ENCODE measurements at places on chromosomes 12 and 14.

GRCh38 chr14:103022002-103022684 lies 35.2 kb downstream of the CDC42BPB start:
- no peak for ATAC-seq

DNA sequence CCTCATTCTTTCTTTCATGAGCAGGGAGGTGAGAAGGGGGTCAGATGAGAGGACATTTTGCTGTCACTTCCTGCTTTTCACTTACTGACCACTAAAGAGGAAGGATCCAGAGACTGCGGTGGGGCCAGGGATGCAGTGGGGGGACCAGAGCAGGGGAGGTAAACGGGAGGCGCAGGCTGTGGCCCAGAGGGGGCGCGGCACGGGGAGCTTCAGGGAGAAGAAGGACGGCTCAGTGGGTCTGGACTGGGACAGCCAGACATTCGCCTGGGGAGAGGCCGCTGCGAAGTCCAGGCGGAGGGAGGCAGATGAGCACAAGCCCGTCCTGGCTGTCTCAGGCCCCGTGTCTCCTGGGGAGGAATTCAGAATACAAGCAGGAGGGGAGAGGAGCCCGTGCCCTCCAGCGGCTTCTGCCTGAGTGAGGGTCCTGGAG lies 41.2 kb downstream of the SLC6A12 start:
- no peak for ATAC-seq

DNA sequence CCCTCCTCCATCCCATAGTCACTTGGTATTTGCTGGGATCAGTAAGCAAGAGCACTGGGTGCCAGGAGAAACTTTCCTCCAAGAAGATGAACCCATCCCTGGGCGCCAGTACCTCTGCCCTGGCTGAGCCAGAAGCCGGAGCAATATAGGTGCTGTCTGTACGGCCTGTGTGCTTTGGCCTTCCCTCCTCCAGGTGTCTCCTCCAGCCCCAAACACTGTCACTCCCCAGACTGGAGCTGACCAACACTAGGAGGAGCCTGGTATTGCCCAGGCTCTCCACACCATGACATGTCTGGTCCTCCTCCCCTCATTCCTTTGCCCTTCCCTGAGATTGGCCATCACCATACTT lies 4.9 kb downstream of the GSTZ1 start:
- ATAC-seq = no peak

- no peak for ATAC-seq
These were observed 53.7 kb downstream of the SYT1 start for GRCh38 chr12:78918268-78918667.

DNA sequence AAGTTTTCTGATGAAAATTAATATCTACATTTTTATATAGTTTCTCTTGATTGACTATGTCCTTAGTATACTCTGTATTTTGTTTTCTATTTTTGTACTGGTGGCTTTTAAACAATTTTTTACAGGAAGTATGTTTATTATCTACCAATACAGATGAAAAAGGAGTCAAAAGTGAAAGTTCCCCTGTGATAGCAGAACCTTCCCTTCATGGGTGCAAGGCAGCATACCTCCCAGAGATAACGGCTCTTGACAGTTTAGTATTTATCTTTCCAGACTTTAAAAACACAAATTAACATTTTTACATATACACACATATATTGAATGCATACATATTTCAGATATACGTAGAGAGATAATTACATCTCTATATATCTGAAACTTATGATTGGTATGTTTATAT lies 17.1 kb upstream of the FAM234B start:
- no peak for ATAC-seq

- no peak for ATAC-seq
These were observed 24.7 kb upstream of the PWP1 start for GRCh38 chr12:107660861-107661415.
